ENCODE measurements at places on chromosomes 11 and 22.

GRCh38 chr11:704781-705645 lies 1.0 kb upstream of the EPS8L2 start:
- no peak for ATAC-seq

GRCh38 chr22:46070215-46070802 lies 80.0 kb upstream of the PPARA start:
- peak; percentile 11 for ATAC-seq

DNA sequence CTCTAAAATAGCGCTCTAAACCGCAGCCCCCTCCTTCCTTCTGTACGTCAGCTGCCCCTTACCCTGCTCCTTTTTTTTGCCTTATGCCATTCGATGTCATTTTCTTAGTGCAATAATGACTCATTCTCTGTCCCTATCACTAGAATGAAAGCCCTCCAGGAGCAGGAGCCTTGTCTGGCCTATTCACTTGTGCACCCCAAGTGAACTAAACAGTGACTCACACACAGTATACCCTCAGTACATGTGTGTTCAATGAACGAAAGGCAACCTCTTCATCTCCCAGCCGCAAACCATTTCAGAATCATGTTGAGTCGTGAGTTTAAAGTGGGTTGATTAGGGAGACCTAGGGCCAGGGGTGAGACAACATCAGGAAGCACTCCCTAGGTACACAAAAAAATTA lies 50.7 kb upstream of the SPATA19 start:
- no peak for ATAC-seq

DNA sequence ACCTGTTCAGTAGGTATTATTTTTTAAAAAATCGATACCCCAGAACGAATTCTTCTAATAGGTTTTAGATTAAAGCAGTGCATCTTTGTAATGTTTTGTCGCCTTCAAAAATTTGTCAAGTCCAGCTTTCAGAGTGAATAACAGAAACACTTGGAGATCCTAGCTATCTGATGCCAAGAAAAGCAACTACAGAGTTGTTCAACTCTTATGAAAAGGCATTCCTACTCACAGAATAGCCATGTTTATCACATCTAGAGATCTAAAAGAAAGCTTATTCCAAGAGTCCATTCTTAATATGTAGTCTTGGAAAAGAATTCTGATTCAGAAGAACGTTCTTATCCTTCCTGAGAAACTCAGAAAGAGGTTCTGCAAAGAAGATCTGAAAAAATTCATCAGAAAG lies 268.5 kb downstream of the TTC28 start:
- no peak for ATAC-seq

DNA sequence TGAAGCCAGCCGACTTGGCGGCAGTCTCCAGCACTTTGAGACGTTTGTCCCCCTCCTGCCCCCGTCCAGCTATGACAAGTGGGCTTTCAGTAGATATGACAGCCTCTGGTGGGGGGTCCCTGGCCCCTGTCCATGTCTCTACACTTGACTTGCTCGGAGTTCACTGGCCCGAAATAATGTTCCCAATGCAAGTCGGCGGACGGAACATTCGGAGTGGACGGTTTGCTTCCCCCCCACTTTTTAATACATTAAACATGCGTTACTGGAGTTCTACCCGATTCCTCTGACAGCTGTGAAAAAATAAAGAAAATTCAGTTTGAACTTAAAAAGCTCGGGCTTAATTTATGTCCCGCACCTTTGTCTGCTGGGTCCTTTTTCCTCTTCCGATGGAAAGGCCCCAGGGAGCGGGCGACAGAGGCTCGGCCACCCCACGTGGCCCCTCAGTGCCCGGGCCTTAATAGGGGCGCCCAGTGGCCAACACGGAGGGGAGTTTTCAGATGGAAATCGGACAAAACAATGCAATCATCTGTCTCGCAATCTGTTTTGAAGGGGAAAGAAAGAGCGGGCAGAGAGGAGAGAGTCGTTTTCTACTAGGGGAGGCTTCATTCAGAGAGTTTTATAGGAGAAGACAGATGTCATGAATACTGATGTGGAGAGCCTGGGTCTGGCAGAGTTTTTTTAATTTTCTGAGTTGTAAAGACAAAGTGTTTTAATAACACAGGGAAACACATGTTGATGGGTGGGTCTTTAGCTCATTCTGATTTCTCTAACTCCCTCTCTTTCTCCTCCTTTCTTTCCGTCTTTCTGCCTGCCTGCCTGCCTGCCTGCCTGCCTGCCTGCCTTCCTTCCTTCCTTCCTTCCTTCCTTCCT lies 50.2 kb downstream of the SMIM38 start:
- ATAC-seq = no peak

GRCh38 chr22:45670981-45671782 lies 452 bp upstream of the ATXN10 start:
- no peak for ATAC-seq

GRCh38 chr11:121964591-121964990 lies 151.4 kb downstream of the BLID start:
- ATAC-seq = no peak

DNA sequence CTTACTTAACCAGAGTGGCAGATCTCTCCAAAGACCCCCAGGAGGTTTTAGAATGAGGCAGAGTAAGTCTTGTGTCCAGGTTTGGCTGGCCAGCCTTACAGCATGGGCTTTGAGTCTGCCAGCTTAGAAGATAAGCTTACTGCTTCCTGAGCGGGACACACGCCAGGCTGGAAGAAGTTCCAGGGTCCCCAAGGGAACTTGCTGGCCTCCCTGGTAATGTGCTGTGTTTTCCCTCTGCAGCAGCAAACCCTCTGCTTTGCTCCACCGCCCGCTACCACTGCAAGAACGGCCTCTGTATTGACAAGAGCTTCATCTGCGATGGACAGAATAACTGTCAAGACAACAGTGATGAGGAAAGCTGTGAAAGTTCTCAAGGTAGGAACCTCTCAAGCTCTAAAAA lies 154.2 kb downstream of the LDLRAD3 start:
- ATAC-seq = no peak

- ATAC-seq = no peak
Observed at GRCh38 chr11:26353010-26353409, 21.1 kb downstream of the ANO3 start.

DNA sequence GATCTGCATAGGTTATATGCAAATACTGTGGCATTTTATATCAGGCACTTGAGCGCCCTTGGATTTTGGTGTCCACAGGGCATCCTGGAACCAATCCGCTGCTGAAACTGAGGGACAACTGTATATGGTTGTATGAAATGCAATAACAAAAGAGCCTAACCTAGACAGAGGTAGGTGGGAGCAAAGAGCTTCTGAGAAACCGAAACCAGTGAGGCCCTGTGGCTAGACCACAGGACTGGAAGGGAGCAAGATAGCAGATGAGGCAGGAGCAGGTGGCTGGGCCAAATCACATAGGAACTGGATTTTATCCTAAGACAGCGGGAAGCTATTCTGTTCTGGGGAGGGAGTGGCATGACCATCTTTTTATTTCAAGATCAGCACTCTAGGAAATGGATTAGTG lies 30.1 kb downstream of the RCN1 start:
- no peak for ATAC-seq

GRCh38 chr22:29799217-29799680 lies 32.1 kb downstream of the UQCR10 start:
- no peak for ATAC-seq

DNA sequence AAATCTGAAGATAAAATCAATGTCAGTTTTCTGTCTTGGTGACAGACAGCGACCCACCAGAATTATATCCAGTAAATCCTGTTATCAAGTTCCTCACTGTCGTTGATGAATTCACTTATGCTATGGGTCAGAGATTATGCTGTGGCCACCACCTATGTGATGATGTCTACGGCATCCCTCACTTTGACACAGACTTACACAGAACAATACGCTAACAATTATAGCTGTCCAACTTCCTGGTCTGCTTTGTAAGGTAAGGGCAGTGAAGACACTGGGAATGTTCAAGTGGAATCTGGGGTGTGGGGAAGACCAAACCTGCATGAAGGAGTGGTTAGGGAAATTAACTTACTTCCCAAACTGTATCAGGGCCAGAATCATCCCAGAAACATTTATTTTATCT lies 19.3 kb upstream of the PAX6 start:
- no peak for ATAC-seq

GRCh38 chr11:43922295-43922648 lies 20.2 kb upstream of the C11orf96 start:
- no peak for ATAC-seq

- peak; percentile 40 for ATAC-seq
Observed at GRCh38 chr22:44543362-44543761, 45.3 kb upstream of the RTL6 start.

- no peak for ATAC-seq
Observed at GRCh38 chr11:124174001-124174583, 9.1 kb upstream of the OR10D3 start.

DNA sequence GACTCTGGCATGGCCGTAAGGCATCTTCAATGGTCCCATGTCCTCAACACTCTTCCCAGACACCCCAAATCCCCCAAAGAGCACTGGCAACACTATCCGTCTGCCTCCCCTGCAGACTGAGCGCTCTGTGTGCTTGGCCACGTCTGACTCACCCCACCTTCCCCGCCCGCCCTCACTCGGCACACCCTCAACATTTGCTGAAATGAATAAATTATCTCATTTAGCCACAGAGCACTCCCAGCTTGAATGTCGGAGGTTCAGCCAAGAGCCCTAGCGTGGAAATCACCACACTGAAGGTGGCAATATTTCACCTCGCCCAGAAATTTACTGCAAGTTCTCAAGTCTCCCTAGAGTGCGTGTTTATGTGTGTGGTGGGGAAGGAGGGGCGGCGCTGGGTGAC lies 46.6 kb upstream of the TCF20 start:
- ATAC-seq = peak; percentile 95

GRCh38 chr11:43942662-43943371 lies 380 bp downstream of the C11orf96 start:
- ATAC-seq = no peak

GRCh38 chr11:57379732-57380131 lies 1.2 kb downstream of the PRG3 start:
- no peak for ATAC-seq

DNA sequence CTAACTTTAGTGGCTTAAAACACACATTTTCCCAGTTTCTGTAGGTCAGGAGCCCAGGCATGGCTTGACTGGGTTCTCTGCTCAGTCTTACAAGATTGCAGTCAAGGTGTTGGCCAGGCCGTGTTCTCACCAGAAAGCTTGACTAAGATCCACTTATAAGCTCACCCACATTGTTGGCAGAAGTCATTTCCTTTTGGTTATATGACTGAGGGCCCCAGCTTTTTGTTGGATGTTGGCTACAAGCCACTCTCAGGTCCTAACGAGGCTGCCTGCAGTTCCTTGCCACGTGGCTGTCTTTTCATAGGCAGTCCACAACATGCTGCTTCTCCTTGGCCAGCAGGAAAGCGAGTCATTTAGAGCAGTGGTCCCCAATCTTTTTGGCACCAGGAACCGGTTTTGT lies 79.3 kb upstream of the CRTAM start:
- ATAC-seq = no peak

GRCh38 chr11:62579252-62579651 lies 5.6 kb upstream of the EEF1G start:
- no peak for ATAC-seq

- no peak for ATAC-seq
Observed at GRCh38 chr11:8971924-8972316, 7.7 kb upstream of the TMEM9B start.

DNA sequence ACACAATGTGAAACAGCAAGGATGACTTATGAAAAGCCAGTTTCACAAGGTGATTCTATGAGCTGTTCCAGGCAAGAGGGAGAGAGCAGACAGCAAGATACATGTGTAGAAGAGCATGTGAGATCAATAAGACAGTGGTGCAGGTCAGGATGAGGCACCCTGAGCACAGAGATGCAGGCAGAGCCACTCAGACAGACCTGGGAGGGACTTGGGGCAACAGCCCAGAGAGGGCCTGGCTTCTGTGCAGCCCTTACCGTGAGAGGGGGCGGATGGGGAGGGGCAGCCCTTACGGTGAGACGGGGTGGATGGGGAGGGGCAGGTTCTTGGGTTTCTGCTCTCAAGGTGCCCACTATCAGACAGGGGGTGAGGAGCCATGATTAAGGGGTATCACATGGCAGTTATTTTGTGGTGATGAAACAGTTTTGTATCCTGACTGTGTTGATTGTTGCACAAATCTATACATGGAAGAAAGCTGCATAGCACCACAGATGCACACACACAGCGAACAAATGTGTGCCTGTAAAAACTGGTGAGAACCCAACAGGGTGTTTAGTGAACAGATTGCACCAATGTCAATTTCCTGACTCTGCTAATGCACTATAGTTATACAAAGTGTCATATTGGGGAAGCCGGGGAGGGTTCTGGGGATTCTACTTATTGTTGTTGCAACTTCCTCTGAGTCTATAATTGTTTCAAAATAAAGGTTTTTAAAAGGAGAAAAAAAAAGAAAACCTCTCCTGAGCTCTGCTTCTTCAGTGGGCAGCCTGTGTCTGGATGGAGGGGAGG lies 5.2 kb upstream of the C22orf42 start:
- no peak for ATAC-seq

DNA sequence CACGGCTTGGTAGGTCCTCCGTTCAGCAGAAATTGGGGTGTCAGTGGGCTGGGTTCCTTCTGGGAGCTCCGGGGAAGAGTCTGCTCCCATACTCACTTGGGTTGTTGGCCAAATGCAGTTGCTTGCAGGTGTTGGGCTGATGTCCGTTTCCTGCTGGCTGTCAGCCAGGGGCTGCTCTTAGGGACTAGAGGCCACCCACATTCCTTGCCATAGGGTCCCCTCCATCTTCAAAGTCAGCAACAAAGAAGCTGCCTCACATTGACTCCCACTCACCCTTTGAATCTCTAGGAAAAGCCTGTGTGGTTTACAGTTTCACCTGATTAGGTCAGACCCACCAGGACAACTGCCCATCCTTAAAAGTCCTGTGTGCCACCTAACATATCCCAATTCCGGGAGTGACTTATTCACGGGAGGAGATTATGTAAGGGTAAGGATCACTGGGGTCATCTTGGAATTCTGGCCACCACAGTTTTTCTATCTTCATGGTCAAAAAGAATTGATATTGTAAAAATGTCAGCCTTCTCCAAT lies 43.0 kb downstream of the TPCN2 start:
- no peak for ATAC-seq

DNA sequence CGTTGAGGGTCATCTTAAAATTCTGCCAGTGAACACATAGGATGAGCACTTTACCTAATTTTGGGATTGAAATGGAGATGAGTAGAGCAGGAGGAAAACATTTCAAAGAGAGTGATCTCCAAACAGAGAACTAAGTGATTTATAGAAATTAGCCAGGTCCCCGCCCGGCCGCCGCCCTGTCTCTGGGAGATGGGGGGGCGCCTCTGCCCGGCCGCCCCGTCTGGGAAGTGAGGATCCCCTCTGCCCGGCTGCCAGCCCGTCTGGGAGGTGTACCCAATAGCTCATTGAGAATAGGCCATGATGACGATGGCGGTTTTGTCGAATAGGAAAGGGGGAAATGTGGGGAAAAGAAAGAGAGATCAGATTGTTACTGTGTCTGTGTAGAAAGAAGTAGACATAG lies 276.7 kb upstream of the C11orf87 start:
- no peak for ATAC-seq

GRCh38 chr22:23088199-23088604 lies 17.9 kb downstream of the GNAZ start:
- no peak for ATAC-seq

GRCh38 chr11:11424688-11425087 lies 71.6 kb upstream of the CSNK2A3 start:
- ATAC-seq = no peak

- no peak for ATAC-seq
Observed at GRCh38 chr22:45228401-45228754, 12.3 kb downstream of the KIAA0930 start.

GRCh38 chr22:44202261-44202789 lies 21.6 kb downstream of the PARVG start:
- ATAC-seq = no peak

Data from activated CD4-positive, CD25-positive, alpha-beta regulatory T cell treated with anti-CD3 and anti-CD28 coated beads, Interleukin-2, amount 50 U/mL, for 24 hours (primary cell).